Esophagus muscularis mucosa (tissue), 4 donors: ENCODE measurements at places on chromosomes 4 and X. TPM values are rescaled to one million over a fixed set of nuclear protein-coding genes. Genes with fewer than 3 reads are reported as not detected.

Gene USP17L26
- total RNA-seq, result not detected

DNA sequence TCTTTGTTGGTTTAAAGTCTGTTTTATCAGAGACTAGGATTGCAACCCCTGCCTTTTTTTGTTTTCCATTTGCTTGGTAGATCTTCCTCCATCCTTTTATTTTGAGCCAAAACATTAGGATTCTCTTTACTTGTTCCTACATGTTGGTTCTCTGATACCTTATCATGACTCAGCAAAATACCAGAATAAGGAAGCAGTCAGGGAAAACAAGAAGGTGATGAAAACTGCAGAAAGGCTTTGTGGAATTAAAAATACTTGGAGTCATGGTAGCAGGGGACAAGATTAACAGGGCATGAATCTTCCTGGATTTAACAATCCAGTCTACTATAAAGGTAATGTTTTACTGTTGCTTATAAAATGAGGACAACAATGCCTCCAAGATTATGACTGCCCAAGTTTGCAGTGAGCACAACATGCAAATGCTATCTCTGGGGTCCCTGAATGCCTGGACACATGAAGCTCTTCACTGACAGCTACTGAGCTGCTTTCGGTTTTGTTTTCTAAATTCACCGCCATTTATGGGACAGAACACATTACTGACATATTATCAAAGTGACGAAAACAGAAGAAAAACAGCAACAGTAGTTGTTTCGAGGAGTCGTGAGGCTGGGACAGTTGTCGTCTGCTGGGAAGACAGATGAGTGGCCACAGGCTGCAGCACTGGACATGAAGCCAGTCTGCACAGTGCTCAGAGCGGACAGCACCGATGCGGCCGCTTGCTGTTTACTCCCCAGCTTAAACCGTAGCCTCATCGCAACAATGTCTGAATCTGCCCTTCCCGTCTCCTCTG is 174.5 kb upstream of the DKK2 start:
- no peak for DNase-seq

Gene DCX
- not detected for total RNA-seq

- no peak for DNase-seq
Observed at GRCh38 chrX:3567686-3568085, 145.8 kb downstream of the PRKX start.

- DNase-seq, result no peak
Observed at GRCh38 chrX:70509078-70509477, 64.4 kb downstream of the DLG3 start.

Gene DTHD1
- 0.66 TPM for total RNA-seq

GRCh38 chrX:48835524-48836329 is at the start of gene PCSK1N:
Gene PCSK1N (minus strand): TSS chrX:48835610. CDS start chrX:48835532, 78 bp downstream.
- no peak for DNase-seq

Gene KCND1
- total RNA-seq, result 1.2 TPM
